HuH-7.5 (cell line): ENCODE measurements at places on chromosomes 2 and 18.

DNA sequence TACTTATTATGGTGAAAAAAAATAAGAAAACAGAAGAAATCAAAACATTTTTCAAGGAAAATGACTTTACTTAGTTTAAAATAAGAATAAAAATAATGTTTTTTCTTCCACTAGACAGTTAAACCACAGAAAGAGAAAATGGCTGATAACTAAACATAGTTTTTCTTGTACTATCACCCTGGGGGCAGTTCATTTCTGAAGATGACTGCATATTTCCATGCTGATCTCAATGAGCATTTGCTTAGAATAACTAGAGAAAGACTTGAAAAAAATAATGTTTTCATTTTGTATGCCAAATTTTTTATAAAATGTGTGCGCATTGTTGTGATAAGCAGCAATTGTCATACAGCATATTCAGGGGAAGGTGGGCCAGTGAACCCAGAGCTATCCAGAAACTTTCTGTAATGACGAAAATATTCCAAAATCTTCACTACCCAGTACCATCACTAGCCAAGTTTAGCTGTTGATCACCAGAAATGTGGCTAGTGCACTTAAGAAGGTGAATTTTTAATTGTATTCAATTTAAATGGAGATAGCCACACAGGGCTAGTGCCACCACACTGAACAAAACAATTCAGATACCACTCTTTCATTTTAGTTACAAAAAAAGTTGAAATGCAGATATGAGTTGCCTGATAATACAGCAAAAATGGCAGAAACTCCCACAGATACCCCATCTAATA, 513.4 kb upstream of the NETO1 start:
- no peak for DNase-seq

DNA sequence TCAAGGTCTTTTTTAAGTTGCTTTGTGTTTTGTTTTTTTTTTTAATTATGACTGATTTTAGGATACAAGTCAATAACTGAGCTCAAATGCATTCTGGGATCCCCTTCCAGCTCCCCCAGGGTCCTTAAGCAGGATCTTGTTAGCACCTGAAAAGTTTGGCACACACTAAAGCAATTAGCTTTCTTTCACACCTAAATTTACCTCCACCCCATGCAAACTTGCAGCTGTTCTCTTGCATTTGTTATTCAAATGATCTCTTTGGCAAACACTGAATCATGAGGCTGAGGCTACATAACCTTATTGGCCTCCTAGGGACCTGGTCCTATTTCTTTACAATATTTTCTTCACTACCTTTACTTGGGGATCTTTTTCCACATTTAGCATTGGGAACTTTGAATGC, 2026.1 kb upstream of the CELF4 start:
- DNase-seq = no peak

DNA sequence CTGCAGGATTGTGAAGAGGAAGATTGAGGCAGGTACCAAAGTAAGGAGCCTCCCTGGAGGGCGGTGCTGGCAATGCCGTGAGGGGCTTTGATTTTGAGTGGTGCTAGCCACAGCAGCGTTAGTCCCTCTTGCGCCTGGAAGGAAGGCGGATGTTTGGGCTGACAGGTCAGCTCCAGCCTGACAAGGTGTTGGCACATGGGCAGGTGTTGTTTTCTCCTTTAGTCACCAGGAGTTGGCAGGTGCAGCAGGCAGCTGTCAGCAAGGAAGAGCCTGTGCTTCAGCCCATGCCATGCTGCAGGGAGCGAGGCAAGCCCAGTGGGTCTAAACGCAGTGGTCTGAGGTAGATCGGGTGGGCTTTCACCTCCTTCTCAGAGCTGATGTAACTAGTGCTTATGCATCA, 8.5 kb downstream of the SEC11C start:
- no peak for DNase-seq

GRCh38 chr18:48296581-48296980, 112.6 kb downstream of the ZBTB7C start:
- no peak for DNase-seq

DNA sequence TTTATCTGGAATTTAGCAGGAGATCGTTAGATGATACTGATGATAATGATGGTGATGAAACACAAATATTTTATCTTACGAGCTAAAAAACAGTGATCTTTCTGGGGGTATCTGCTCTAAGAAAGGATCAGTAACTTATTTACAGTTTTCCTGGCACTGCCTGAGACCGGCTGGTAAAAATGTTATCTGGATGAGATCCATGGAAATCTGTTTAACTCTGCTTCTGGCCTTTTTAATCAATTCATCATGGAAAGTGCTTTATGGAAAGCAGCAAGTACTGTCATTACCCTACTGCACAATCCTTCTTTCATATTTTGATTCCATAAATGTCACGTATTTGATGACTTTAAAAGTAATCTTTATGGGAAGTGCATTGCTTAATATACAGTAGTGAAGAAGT, 612.7 kb upstream of the GCFC2 start:
- DNase-seq = no peak

GRCh38 chr2:19367326-19367725, 8.9 kb upstream of the OSR1 start:
- no peak for DNase-seq

DNA sequence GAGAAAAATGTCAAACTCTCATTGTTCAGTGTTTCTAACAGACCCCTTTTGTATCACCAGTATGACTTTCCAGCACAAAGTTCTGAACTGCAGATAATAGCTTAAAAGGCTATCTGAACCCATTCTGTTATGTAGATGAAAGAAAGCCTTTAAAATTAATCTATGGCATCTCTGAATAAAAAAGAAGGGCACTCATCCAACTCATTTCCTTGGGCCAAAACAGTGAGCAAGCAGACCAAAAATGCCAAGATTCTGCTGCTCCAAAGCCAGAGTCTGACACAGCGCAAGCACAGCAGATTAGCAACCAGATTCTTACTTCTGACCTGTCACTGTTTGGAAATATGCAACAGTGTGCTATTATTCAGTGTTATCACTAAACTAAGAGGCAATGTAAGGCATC, 22.6 kb upstream of the ITGA6 start:
- no peak for DNase-seq

- no peak for DNase-seq
These were observed 25.7 kb downstream of the CYP27C1 start for GRCh38 chr2:127194447-127194846.
